RKO (cell line): ENCODE measurements at places on chromosomes 5 and 9.
A peak's percentile ranks its signal among the peaks of the same experiment; 100 is the strongest.

DNA sequence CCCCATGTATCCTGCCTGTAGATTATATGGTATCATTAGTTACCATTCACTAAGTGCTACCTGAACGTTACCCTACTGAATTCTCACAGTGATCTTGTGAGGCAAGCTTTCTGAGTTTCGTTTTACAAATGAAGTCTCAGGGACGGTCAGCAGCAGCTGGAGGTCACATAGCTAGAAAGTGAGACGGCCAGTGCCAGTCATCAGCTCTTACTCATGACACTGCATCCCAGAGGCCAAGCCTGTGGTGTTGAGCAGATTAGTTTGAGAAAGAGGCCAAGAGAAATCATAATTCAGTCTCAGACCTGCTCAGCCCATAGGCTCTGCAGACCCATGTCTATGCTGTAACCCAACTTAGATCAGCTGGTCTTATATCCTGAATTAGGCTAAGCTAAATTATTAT lies 95.7 kb upstream of the EGFLAM start:
- peak; percentile 37 for DNase-seq

GRCh38 chr9:133534346-133535291 lies at the start of gene ADAMTSL2:
Gene ADAMTSL2 (plus strand): TSS chr9:133534704. CDS start chr9:133536713, 2,009 bp downstream.
- no peak for DNase-seq

DNA sequence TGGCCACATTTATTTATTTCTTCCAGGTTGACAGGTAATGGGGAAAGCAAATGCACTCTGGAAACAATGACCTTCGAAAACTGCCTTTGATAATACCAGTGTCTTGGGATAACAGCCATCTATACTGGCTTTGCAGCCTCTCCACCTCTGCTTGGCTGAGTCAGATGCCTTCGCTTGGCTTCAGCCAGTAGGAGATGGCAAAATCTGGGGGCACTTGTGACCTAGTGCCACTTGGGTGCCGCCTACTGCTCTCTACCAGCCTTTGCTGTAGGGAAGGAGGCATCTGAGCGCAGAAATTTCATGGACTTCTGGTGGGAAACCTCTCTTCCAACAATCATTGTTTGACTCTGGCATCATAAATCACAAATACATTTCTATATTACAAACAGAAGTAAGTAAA lies 21.8 kb downstream of the FYB1 start:
- no peak for DNase-seq

GRCh38 chr9:32728181-32728580 lies 55.2 kb upstream of the TMEM215 start:
- no peak for DNase-seq

DNA sequence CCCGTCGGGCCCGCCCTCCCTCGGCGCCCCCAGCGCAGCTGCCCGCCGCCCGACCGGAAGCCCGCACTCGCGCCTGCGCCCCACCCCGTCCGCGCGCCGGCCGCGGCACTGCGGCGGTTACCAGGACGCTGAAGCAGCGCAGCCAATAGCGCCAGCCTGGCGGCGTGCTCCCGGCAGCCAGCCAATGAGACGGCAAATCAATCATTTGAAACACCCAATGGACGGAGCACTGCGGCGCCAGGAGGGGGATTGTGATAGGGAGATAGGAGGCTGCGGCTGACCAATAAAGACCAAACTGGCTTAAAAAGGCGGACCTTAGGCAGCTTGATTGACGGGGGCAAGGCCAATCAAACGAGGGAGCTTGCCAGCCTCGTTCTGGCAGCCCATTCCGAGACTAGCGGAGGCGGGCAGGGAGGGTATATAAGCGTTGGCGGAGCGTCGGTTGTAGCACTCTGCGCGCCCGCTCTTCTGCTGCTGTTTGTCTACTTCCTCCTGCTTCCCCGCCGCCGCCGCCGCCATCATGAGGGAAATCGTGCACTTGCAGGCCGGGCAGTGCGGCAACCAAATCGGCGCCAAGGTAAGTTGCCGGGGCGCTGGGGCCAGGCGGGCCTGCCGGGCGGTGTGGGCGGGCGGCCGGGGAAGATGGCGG lies at the start of gene TUBB4B:
Gene TUBB4B (plus strand): TSS at position 447 of the 649 bp plus-strand sequence. CDS start 74 bp downstream, at position 521.
- DNase-seq, result peak; percentile 100
